ENCODE measurements at places on chromosomes 7 and 10.

DNA sequence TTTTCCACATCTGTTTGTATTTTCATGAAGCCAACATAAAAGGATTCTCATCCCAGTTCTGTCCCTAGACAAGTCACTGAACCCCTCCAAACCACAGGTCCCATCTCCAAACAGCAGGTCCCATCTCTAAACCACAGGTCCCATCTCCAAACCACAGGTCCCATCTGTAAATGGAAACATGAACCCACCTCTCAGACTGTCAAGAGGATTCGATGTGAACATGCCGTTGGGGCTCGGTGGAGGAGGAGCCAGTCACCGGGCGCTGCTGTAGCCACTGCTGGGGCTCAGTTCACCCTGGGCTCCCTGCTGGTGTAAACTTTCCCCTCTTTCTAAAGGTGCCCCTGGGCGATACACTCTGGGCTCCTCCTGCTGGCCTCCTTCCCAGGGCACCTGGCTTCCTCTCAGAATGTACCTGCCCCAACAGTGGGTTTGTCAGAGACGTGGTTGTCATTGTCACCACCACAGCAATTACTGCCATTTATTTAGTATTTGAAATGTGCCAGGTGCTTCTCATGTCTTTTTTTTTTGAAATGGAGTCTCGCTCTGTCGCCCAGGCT lies 13.0 kb downstream of the LHPP start:
- no peak for DNase-seq

- DNase-seq: no peak
These were observed 193.6 kb downstream of the MBL2 start for GRCh38 chr10:52578871-52579405.

DNA sequence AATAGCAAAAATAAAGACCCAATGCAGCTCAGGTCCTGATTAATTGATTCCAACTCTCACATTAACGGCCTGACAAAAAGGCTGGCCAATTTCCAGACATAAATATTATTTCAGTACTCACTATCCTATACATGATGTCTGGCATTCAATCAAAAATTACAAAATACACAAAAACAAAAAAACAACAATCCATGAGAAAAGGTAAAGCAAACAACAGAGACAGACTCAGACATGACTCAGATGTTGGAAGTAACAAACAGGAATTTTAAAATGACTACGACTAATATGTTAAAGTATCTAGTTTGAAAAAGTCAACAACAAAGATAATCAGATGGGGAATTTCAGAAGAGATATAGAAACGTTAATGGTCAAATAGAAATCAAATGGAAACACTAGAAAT lies 152.8 kb downstream of the AMPH start:
- DNase-seq: no peak

DNA sequence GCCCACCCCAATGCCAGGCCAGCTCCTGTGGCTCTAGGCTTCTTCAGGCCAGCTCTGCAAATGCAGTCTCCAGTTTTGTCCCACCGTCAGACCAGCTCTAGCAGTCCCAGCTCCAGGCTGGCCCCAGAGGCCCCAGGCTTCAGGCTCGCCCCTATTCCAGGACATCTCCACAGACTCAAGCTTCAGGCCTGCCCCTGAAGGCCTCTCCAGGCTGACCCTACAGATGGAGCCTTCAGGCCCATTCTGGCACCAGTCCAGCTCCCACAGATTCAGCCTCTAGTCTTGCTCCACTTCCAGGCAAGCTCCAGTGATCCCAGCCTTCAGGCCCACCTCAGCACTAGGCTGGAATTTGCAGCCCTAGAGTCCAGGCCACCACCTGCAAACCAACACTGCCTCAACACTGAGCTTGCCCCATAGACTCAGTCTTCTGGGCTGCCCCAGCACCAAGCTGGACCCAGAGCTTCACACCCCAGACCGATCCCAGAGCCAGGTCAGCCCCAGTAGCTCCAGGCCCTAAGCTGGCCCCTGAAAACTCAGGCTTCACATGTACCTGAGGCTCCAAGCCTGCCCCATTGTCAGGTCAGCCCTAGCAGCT lies 170.2 kb downstream of the ITGB1 start:
- DNase-seq: no peak

GRCh38 chr7:105756367-105756766 lies 120.0 kb downstream of the ATXN7L1 start:
- no peak for DNase-seq

DNA sequence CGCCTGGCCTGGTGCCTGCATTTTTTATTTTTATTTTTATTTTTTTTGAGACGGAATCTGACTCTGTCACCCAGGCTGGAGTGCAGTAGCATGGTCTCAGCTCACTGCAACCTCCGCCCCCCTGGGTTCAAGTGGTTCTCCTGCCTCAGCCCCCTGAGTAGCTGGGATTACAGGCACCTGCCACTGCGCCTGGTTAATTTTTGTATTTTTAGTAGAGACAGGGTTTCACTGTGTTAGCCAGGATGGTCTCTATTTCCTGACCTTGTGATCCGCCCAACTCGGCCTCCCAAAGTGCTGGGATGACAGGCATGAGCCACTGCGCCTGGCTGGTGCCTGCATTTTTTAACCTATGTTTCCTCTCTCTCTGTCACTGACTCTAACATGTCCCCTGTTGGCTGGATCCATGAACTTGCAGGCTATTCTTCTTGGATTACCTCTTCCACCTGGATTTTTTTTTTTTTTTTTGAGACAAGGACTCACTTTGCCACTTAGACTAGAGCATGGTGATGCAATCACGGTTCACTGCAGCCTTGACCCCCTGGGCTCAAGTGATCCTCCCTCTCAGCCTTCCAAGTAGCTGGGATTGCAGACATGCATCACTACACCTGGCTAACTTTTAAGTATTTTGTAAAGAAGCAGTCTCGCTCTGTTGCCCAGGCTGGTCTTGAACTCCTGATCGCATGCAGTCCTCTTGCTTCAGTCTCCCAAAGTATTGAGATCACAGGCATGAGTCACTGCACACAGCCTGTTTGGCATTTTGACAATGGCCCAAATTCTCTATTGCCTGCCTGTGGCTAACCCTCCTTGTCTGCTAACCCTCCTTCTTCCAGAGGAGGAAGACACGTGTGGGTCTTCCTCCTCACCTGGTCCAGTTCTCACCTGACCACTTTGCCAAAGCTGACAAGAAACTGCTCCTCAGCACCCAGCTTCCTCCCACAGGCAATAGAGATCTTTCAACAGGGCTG lies 23.0 kb upstream of the PRPF18 start:
- DNase-seq: no peak

DNA sequence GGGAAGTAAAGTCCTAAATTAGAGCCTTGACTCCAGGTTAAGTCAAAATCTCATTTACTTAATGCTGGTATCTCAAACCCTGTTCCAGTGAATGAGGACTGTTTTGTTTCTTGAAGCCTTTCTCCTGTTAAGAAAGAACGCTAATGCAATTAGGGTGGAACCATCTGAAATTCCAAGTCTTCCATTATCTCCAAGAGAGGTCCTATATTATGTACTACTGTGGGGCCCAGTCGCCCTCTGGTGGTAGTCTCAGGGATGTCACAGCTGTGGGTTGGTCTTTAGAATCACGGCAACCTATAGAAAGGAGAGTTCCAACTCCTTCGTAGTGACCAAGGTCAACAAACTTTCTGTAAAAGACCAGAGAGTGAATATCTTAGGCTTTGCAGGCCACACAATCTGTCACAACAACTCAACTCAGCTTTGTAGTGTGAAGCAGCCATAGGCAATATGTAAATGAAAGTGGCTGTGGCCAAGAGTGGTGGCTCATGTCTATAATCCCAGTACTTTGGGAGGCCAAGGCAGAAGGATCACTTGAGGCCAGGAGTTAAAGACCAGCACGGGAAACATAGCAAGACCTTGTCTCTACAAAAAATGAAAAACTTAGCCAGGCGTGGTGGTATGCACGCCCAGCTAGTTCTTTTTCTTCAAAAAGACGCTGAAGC lies 9.3 kb downstream of the RPP38 start:
- peak; percentile 40 for DNase-seq

DNA sequence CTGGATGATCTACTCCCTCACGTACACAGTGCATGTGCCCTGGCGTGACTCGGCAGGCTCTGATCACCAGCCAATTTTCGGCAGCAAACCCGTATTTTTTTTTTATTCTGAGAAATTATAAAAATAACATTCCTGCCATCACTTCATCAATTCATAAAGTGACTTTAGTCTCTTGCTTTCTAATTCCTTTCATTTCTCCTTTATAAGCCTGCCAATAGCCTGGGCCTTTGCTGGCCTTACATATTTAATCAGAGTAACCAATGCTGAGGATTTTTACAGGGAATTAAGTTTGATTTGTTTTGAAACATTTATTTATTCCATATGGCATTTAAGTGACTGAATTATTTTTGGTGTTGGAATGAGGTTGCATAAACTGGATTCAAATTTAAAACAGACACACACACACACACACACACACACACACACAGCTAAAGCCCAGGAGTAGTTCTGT lies 140.8 kb downstream of the ETV1 start:
- DNase-seq: no peak

DNA sequence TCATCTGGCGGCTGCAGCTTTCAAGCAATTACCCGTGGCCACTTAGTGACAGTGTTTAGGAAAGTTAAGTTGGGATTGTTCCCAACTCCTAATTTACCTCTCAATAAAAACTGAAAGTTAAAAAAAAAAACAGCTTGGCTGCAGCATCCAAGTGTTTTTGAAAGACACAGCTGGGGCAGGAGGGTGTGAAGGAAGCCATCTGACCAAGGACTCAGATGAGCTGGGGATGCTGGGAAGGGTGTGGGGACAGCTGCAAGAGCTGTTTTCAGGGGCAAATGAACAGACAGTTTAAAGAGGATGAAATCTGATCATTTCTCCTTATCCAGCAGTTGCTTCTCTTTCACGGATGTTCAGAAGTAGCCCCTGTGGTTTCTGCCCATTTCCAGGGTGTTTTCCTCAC lies 129.2 kb upstream of the CDCA7L start:
- DNase-seq: no peak

- DNase-seq: no peak
These were observed 5.4 kb downstream of the ATP6V1F start for GRCh38 chr7:128867842-128868623.

DNA sequence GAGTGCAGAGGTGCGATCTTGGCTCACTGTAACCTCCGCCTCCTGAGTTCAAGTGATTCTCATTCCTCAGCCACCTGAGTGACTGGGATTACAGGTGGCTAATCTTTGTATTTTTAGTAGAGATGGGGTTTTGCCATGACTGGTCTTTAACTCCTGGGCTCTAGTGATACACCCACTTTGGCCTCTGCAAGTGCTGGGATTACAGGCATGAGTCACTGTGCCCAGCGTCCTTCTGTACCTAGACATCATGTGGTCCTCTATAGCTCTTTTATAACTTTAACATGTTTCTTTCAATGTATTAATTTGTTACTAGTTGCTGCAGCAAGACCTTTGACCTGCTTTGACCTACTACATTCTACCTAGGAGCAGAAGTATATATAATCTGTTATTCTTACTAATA lies 38.7 kb upstream of the BICC1 start:
- DNase-seq: no peak

- DNase-seq: no peak
These were observed 265.1 kb downstream of the LRMDA start for GRCh38 chr10:75696536-75696935.

DNA sequence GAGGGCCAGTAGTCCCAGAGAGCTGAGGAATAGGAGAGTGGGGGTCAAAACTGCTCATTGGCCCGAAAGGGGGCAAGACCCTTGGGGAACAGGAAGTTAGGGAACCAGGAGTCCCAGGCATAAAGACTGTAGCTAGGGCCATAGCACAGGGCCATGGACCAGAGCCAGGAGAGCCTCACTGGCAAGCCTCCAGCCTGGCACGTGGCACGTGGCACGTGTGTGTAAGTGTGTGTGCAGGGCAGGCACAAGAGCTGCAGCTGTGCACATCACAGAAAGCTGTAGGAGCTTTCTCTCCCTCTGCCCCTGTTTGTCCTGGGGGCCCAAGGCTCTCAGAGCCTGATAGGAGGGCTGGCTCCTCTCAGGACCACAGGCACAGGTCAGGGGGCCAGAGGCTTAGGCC lies 47.8 kb upstream of the SLF2 start:
- DNase-seq: no peak

- no peak for DNase-seq
These were observed 1.1 kb downstream of the SFMBT2 start for GRCh38 chr10:7409732-7410168.

DNA sequence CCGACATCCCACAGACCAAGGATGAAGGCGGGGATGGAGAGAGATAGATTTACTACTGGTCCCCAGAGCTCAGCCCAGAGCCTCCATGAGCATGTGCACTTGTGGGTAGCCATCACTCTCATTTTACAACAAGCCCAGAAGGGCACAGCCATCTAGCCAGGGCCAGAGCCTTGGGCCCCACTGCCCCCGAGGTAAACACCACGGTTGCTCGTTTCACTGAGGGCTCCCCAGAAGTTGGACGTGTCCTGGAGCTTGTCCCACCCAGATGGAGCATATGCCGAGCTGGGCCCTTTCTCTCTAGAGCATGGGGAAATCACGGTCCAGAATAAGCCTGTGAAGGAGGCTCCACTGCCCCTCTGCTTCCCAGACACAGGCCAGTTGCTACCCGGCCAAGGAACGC lies 9.0 kb upstream of the TMEM120A start:
- no peak for DNase-seq

DNA sequence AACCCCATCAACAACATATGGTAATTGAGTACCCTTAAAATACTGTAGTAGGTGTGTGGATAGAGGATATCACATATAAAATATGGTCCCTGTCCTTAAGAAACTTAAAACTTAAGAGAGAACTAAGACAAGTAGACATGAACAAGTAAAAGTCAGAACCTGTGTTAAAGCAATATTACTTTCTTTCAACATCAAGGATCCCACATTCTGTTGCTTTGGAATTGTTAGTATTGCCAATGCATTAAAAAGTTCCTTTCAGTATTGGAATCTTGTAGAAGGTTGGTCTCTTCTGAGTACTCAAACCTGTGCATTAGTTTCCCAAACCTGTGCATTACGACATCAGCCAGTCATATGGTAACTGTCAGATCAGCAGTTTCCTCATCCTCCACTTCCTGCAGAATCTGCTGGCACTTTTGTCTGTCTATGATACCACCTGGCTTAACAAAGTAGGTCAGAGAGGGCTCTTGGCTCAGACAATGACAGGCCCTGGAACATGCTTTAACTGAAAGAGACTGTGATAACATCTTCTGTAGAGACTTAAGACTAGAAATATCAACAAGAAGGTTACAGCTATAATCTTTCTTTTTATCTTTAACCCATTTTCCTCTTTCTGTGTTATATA lies 56.5 kb downstream of the CCDC71L start:
- no peak for DNase-seq

GRCh38 chr7:34143402-34143801 lies 238.1 kb downstream of the BMPER start:
- DNase-seq: no peak

GRCh38 chr10:130987401-130987800 lies 324.1 kb downstream of the TCERG1L start:
- DNase-seq: no peak

DNA sequence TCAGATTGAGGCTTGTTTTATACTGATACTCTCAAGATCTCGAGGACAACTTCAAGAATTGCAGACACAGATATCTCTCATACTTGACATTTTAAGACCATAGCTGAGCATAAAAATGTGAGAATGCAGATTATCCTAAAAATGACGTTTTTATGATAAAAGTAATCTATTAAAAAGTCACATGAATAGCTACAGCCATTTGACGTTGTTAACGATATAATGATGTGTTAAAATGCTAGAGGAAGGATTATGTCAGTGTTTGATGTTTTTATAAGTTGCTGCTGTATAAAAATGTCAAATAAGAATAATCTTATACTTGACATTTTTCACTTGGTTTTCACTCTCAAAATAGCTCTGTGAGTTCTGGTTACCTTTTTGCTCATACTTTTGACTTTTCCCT lies 67.1 kb upstream of the NPVF start:
- no peak for DNase-seq

Data from stimulated activated CD8-positive, alpha-beta memory T cell treated with anti-CD3 and anti-CD28 coated beads, Interleukin-4, amount 100 ng/mL, for 1 hour (primary cell).